Activated CD4-positive, alpha-beta T cell treated with anti-CD3 and anti-CD28 coated beads, Interleukin-2, amount 50 U/mL, for 1 hour (primary cell): ENCODE measurements at places on chromosomes 2 and 18.

GRCh38 chr2:98460573-98461497, 16.2 kb downstream of the INPP4A start:
- peak; percentile 65 for DNase-seq

DNA sequence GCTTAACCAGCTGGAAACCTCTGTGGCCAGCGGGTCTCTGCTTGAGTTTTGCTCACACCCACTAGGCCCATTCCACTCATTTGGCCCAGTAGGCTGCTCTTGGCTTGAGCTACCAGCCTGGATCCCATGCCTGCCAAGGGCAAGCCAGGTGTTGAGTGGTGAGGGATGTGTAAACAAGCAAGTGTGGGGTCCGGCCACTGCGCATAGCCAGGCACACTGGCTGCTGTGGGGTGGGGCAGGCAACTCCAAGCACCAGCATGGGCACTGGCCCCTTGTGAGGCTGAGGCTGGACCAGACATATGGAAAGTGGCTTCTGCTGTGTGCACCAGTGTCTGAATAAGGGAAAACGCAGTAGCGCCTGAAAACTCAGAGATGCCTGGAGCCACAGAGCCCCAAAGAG, 732.7 kb downstream of the NR4A2 start:
- no peak for DNase-seq

DNA sequence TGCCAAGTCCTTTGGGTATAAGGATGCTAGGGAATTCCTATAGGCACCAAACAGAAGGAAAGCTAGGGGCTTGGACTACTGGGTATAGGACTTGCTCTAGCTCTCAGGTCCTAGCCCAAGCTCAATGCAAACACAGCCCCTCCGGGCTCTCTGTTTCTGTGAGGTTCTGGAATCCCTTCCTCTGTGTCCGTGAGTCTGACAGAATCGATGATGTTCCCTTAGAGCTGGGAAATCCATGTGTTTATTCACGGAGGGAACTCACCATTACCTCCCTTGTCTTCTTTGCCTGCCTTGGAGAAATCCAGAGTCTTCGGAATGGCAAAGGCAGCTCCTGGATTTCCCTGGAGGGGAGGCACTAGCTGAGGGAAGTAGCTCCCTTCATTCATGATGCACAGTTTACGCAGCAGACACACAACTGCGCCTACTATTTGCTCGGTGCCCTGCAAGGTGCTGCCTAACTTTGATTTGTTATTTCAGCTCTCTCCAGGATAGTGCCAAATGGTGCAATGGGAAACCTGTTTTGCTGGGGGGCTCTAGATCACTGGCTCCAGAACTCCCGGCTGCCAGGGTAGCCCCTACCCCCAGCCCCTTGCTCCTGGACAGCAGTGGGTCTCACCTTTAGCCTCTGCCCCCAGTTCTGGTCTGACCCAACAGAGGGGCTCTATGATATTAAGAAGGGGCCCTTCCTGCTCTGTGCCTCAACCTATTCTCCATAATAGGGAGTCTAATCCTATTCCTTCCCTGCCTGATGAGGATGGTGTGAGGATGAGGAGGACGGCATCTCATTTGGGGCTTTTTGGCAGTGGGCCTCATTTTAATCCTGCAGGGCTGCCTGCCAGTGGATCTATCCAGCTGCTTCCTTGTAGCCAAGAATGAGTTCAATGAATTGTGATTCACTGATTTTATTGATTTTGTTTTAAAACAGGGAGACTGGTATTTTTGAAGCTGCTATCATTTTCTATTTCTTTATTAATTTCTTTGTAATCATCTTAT, 8.4 kb upstream of the PSMD1 start:
- DNase-seq = no peak

- DNase-seq = no peak
Measured at GRCh38 chr2:70717431-70718038, 50.5 kb downstream of the ADD2 start.

- no peak for DNase-seq
Measured at GRCh38 chr2:136051001-136051724, 65.7 kb upstream of the DARS1 start.

- DNase-seq = no peak
Measured at GRCh38 chr2:185381631-185382030, 357.0 kb upstream of the FSIP2 start.
